AG10803 (cell line): ENCODE measurements at places on chromosomes 3 and 15.

- DNase-seq: no peak
Measured at GRCh38 chr3:98745718-98746117, 17.4 kb upstream of the ST3GAL6 start.

GRCh38 chr3:152909180-152909883, 74.4 kb downstream of the P2RY1 start:
- peak; percentile 25 for DNase-seq

- DNase-seq: peak; percentile 35
Measured at GRCh38 chr3:51686512-51687215, 15.6 kb downstream of the TEX264 start.

GRCh38 chr3:161548301-161548700, 51.7 kb downstream of the OTOL1 start:
- DNase-seq: no peak

DNA sequence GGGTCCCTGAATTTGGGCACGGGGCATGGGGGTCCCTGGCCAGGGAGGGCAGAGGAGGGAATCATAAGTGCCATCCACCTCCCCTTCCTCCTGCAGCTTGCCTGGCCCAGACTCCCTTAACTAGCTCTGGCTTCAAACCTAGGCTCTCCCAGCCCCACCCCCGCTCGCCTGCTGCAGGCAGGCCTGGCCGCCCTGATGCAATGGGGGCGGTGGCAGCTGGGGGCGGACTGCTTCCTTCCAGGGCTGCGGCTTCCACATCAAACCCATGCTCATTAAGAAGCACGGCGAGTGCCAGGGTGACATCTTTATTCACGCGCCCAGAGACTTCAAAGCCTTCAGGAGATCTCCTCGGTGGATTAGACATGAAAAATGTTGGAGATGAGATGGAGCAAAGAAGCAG, 123.1 kb downstream of the TPRA1 start:
- no peak for DNase-seq

GRCh38 chr3:49606427-49606826, 52.1 kb downstream of the BSN start:
- no peak for DNase-seq

DNA sequence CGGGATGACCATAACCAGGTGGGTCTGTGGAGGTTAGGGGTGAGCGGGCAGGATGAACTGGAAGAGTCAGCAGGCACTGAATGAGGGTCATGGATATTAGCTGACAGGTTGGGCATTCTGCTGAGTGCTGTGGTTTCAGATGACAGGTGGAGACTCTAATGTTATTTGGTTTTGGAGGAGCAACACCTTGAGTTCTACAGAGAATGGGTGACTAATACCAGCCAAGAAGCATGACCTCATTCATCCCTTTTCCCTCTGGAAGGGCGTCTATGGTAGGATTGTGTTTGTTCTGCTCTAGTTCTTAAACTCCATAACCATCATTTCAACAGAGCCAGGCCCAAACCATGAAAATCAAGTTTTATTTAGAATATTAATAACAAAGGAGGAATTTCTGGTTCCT, 550.7 kb upstream of the LMCD1 start:
- no peak for DNase-seq

GRCh38 chr3:150394606-150395005, 13.5 kb upstream of the TSC22D2 start:
- DNase-seq: no peak

- no peak for DNase-seq
Measured at GRCh38 chr3:3082234-3082924, 27.8 kb downstream of the IL5RA start.

- DNase-seq: no peak
Measured at GRCh38 chr3:148551767-148552260, 145.9 kb upstream of the AGTR1 start.
